ENCODE measurements at places on chromosomes 2 and 18.
A peak's percentile ranks its signal among the peaks of the same experiment; 100 is the strongest.

GRCh38 chr2:33091541-33092123 lies 144.9 kb downstream of the LTBP1 start:
- DNase-seq, result no peak

GRCh38 chr2:110977403-110977802 lies 143.3 kb upstream of the BCL2L11 start:
- DNase-seq, result no peak

GRCh38 chr18:61572871-61573270 lies 239.6 kb downstream of the CDH20 start:
- peak; percentile 47 for DNase-seq

- no peak for DNase-seq
Observed at GRCh38 chr18:48857023-48857694, 93.6 kb downstream of the SMAD7 start.

GRCh38 chr2:218033208-218033589 lies 30.4 kb upstream of the TNS1 start:
- no peak for DNase-seq

- DNase-seq, result no peak
Observed at GRCh38 chr18:36461551-36461987, 164.1 kb downstream of the FHOD3 start.

DNA sequence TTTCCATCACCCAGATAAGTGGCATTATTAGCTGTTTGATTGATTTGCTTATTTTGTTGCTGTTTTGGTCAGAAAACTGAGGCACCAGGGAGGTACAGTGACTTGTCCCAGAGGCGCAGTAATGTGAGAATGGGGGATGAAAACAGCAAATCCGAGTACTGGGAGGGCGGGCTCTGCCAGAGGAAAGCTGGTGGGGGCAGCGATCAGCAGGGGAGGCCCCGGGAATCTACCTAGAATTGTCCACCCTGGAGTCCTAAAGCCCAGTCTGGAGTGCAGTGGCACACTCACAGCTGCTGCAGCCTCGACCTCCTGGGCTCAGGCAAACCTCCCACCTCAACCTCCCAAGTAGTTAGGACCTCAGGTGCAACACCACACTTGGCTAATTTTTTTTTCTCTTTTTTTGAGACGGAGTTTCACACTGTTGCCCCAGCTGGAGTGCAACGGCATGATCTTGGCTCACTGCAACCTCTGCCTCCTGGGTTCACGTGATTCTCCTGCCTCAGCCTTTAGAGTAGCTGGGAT lies 17.0 kb upstream of the PTMA start:
- no peak for DNase-seq

DNA sequence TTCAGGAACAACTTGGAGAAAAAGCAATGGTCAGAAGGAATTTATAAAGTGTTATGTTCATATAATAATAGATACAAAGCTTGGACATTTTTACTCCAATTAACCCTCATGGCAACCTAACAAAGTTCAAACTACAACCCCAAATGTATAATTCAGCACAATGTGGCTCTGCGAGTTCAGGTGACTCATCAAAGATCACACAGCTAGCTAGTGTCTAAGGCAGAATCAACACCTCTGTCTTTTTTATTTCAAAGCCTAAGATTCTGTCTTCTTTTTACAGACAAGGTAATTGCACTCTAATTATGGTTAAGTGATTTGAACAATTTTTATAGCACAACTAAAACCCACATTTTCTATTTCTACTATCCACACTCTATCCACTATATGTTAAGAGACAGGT lies 90.5 kb downstream of the CHST9 start:
- DNase-seq, result no peak

GRCh38 chr2:166081131-166081632 lies 46.6 kb downstream of the SCN1A start:
- no peak for DNase-seq

- DNase-seq, result no peak
Observed at GRCh38 chr2:60441800-60442199, 111.7 kb downstream of the BCL11A start.

- DNase-seq, result no peak
Observed at GRCh38 chr2:239949537-239949936, 75.6 kb downstream of the NDUFA10 start.

DNA sequence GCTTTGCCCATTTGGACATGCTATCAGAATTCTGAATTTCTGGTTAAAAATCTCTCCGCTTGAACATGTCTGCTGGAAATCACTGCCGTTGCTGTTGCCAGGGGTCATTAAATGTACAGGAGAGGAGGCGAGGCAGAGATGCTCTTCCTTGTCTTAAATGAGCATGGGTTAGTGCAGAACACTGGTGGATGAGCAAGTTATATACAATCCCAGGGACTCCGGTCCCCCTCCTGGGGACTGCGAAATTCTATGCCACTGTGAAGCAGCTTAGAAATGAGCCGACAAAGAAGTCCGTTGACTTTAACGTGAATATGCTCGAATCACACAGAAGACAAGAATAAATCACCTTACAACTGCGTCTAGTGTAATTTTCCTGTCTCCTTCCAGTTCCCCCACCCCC lies 95.1 kb upstream of the KLHL14 start:
- no peak for DNase-seq

- DNase-seq, result no peak
Observed at GRCh38 chr18:64044616-64045015, 74.7 kb downstream of the SERPINB8 start.

DNA sequence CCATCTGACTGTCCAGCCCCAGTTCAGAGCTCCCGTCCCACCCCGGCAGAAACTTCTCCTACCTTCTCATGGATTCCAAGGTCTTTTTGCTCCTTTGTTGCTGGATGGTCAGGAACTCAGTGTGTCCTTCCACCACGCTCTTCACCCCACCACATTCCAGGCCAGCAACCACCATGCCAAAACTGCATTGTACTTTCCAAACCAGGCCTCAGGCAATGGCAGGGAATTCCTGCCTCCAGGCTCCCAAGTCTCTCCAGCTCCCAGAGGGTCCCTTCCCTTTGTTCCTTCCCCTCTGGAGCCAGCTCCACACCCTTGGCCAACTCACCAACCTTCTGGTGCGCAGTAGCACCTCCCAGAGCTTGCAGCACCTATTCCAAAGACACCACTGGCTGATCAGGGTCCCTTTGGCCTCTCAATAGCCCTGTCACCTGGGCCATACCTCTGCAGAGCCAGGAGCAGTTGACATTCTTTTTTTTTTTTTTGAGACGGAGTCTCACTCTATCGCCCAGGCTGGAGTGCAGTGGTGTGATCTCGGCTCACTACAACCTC lies 8.1 kb downstream of the CHMP1B start:
- no peak for DNase-seq

DNA sequence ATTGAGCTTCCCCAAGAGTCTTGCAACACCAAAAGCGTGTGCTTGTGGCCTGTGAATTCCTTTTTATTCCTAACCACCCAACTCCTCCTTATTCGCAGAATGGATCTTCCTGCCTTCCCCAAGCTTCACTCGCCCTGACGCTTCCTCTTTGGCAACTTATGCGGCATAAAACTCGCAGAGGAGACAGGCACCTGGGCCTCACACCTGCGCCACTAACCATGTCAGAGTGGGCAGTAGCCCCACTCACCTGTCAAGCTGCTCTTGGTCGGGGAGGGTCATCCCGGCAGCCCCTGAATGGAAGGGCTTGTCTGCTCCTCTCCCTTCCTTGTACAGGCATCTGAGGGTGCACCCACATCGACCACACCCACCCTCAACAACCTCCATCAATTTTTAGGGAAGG lies 106.9 kb upstream of the GPC1 start:
- DNase-seq, result no peak

GRCh38 chr2:240244543-240244942 lies 104.1 kb upstream of the OTOS start:
- DNase-seq, result no peak

GRCh38 chr2:232577841-232578240 lies 27.4 kb downstream of the EIF4E2 start:
- DNase-seq, result no peak

DNA sequence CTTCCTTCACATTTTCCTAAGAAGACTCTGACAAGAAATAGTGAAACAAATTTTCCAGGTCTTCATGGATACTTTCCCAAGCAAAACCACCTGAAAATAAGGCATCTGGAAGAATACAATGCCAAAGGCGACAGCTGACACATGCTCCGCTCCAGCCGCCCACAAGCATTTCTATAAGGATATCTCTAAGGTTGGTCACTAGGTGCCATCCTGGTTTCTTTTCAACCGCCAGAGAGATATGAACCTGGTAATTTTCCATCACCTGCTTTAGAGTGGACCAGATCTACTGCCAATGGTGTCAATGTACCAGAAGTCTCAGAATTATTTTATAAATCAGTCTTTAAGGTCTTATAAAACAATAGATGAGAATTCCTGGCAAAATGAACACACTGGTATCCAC lies 97.2 kb downstream of the GAREM1 start:
- DNase-seq, result no peak

DNA sequence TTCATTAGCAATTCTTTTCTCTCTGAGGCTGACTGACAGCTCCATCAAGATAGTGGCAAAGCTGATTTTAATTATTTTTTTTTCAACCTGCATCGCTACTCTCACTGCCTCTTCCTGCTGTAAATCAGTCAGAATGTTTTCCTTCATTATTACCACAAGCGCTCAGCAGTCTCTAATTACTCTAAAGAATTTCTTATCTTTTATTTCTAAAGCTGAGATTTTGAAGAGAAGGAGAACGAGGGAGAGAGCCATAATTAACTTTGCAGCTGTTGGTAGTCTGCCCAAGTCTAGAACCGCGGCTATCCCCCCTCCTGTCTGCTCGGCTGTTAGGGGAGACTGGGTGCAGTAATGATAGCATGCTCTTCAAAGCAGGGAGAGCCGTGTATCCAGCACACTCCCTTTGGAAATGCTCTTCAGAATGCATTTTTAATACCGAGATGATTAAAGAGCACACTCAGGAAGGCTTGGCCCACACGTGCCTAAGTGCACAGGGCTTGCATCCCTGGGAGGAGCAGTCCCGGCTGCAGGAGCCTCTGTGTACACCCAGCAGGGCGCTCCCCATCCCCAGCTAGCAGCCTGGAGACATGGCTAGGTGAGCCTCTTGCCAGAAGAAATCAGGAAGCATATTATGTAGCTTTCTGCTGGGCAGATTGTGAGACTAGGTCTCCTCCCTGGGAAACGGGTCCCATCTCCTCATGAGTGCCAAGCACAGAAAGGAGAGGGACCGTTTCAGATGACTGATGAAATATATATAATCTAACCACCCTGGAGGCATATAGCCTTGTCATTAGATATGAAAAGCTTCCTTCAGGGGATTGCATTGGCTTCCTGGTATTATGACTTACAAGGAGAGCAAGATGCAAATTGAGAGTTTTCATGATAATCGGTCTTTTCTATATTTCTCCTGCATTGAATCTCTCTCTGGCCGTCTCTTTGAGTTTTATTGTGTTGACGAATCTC lies 555.2 kb downstream of the CMPK2 start:
- DNase-seq, result no peak

GRCh38 chr2:142710336-142710735 lies 167.1 kb upstream of the KYNU start:
- no peak for DNase-seq

GRCh38 chr18:63155910-63156773 lies 163.4 kb downstream of the BCL2 start:
- no peak for DNase-seq

- no peak for DNase-seq
Observed at GRCh38 chr2:12897181-12897580, 180.4 kb downstream of the TRIB2 start.

DNA sequence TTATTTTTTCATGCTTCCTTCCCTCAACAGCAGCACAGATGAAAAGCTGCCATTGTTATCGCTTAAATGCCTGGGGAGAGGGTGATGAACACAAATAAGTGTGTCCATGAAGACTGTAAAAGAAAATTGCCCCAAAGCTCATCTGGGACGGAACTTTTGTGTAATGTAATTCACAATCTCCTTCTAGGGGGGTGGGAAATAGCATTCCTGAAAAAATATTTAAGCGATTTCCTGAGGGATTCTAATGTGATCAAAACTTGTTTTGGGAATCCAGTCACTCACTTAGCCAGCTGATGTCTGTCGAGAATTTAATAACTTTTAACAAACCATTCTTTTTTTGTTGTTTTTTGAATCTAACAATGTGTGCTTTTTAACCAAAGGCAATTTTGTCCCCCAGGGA lies 427.9 kb downstream of the PLCL1 start:
- DNase-seq, result no peak

GRCh38 chr2:196987649-196988364 lies 61.3 kb upstream of the PGAP1 start:
- DNase-seq, result peak; percentile 98

DNA sequence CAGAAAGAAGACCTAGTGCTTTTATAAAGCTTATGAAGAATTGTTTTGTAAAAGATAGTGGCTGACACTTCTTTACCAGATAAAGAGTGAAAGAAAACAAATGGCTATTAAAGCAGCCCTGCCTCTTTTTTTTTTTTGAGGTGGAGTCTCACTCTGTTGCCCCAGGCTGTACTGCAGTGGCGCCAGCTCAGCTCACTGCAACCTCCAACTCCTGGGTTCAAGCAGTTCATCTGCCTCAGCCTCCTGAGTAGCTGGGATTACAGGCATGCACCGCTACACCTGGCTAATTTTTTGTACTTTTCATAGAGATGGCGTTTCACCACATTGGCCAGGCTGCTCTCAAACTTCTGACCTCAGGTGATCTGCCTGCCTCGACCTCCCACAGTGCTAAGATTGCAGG lies 12.9 kb downstream of the ARPC2 start:
- DNase-seq, result peak; percentile 37

- no peak for DNase-seq
Observed at GRCh38 chr2:171735991-171736710, 48.9 kb downstream of the DYNC1I2 start.

DNA sequence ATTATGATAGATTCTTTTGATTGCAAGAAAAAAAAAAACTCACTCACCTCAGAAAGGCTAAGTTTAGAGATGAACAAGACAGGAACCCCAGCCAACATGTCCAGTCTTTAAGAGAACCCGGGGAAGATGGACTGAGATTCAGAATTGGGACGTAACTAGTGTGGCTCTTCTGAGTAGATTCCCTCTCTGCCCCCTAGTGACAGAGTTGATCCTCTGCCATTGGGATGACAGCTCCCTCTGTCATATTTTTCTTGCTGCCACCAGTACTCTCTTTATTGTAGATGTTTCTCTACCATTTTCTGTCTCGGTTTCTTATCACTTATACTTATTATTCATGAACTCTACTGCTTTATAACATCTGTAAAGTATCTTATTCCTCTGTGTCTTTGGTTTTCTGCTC lies 77.7 kb downstream of the GULP1 start:
- DNase-seq, result peak; percentile 61

DNA sequence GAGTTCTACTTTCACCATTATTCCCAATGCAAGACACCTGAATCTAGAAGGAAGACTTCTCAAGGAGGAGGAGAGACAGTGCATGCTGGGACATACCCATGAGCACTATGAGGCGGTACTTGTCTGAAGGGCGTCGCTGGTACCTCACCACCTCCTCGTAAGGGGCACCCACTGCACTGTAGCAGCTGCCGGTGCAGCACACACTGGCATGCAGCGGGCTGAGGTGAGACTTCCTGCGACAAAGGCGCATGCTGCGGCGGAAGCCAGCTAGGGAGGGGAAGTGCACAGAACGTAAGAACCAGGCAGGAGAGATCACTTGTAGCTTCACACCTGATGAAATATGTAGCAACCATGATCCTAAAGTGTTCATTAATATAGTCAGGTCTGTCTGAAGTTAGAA lies 12.8 kb upstream of the TMEM237 start:
- DNase-seq, result no peak
